Panc1 (cell line): ENCODE measurements at places on chromosomes 4 and X. TPM values are rescaled to one million over a fixed set of nuclear protein-coding genes. Genes with fewer than 3 reads are reported as not detected.

PCDH19 gene
- total RNA-seq = 0.08 TPM

ZNF41 gene
- total RNA-seq = 8.0 TPM

MAB21L2 gene
- total RNA-seq = not detected

ENOX2 gene
- 12.4 TPM for total RNA-seq

P2RY10 gene
- total RNA-seq = not detected

DOK7 gene
- total RNA-seq = 2.4 TPM

ZBTB33 gene
- total RNA-seq = 21.5 TPM

FRMD7 gene
- not detected for total RNA-seq

UGT2B7 gene
- not detected for total RNA-seq

GSX2 gene
- not detected for total RNA-seq

- no peak for DNase-seq
- H3K27me3 ChIP-seq = no peaks in the 10 kb centered on the region
- no peak overlapping the region for H3K4me3 ChIP-seq
- no peak overlapping the region for H3K27ac ChIP-seq
These were observed 71.2 kb downstream of the SLC10A7 start for GRCh38 chr4:146450524-146450923.

- H3K36me3 ChIP-seq = peaks cover 15% of the 10 kb centered on the region; the same call in 1 of the 2 replicates
- no peaks in the 10 kb centered on the region for H3K27me3 ChIP-seq
- H3K27ac ChIP-seq = no peak overlapping the region
- no peak for DNase-seq
- H3K4me1 ChIP-seq = no peaks in the 10 kb centered on the region
These were observed 19.7 kb downstream of the CENPI start for GRCh38 chrX:101117701-101118100.

DNA sequence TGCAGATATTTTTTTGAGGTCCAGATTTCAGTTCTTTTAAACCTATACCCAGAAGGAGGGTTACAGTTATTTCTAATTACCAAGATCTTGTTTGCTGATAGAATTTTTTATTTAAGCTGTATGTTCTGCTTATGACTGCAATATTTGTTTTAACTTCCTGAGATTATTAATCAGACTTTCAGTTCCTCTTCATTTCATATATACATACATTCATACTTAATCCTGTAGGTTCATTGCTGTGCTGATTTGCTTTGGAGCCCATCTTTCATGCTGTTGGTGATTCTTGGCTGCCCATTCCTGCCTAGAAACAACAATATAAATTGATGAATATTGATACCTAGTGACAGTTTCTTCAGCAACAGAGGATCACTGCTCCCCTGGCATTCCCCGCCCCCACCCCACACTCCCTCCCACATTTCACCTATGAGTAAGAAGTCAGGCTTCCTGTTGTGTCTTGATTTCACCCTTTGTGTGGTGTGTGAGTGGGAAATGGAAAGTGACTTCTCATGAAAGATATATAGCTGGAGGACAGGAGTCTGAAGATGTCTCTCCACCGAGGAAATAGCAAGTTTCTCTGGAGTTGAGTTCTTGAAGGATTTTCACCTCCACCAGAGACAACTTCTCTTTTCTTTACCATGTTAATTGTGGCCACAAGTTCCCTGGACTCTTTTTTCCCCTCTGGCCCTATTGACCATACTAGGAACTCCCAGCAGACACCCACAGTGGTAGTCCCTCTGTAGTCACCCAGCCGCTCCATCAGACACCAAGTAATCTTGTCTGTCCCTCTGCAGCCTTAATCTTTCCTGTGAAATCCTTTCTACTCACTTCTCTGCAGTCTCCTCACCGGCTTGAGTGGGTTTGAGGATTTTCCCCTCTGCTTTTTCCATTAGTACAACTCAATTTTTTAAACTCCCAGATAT is 118.4 kb downstream of the ASB9 start:
- H3K27me3 ChIP-seq = no peaks in the 10 kb centered on the region
- no peaks in the 10 kb centered on the region for H3K36me3 ChIP-seq
- H3K4me1 ChIP-seq = no peaks in the 10 kb centered on the region
- H3K4me3 ChIP-seq = no peak overlapping the region

- H3K4me1 ChIP-seq = no peaks in the 10 kb centered on the region
- no peaks in the 10 kb centered on the region for H3K27me3 ChIP-seq
- no peak overlapping the region for H3K4me3 ChIP-seq
- H3K27ac ChIP-seq = no peak overlapping the region
- no peak for DNase-seq
These were observed 845.2 kb downstream of the PCDH18 start for GRCh38 chr4:136687118-136687517.

GRCh38 chr4:110091434-110092140 is 106.8 kb downstream of the ELOVL6 start:
- H3K4me1 ChIP-seq = no peaks in the 10 kb centered on the region
- H3K36me3 ChIP-seq = no peaks in the 10 kb centered on the region
- no peaks in the 10 kb centered on the region for H3K27me3 ChIP-seq
- H3K4me3 ChIP-seq = no peak overlapping the region
- no peak overlapping the region for H3K27ac ChIP-seq

- H3K27ac ChIP-seq = peak overlapping the region; percentile 74
- peak overlapping the region; percentile 93 for H3K4me3 ChIP-seq
- no peaks in the 10 kb centered on the region for H3K27me3 ChIP-seq
- peaks cover 13% of the 10 kb centered on the region for H3K4me1 ChIP-seq
These were observed 1.1 kb upstream of the ATP11C start for GRCh38 chrX:139933904-139934303.

DNA sequence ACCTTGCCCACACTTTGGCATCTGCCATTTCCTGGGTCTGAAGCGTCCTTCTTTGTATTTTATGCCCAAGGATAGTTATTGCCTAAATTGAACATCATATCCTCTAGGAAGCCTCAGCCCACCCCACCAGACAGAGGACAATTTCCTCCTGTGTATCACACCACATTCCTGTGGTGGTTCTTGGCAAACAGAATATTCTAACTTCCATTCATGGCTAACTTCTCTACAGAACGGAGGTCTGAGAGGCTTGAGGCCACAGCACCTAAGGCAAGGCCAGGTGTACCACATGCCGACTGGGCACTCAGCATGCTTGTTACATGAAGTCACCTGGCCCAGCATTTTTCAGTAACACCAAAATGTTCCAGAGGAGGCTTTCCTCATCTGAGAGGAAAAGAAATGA is 42.4 kb downstream of the CD99L2 start:
- no peak overlapping the region; the same call in 1 of the 2 replicates for H3K27ac ChIP-seq
- H3K4me3 ChIP-seq = no peak overlapping the region
- no peaks in the 10 kb centered on the region for H3K36me3 ChIP-seq
- H3K27me3 ChIP-seq = no peaks in the 10 kb centered on the region
- no peaks in the 10 kb centered on the region for H3K4me1 ChIP-seq

GRCh38 chrX:135697601-135698000 is 15.8 kb upstream of the CT45A1 start:
- H3K27ac ChIP-seq = no peak overlapping the region
- no peaks in the 10 kb centered on the region for H3K4me1 ChIP-seq
- no peak overlapping the region for H3K4me3 ChIP-seq

- H3K4me1 ChIP-seq = no peaks in the 10 kb centered on the region
- no peak overlapping the region for H3K4me3 ChIP-seq
- DNase-seq = no peak
- H3K27me3 ChIP-seq = no peaks in the 10 kb centered on the region
- H3K36me3 ChIP-seq = peaks cover 18% of the 10 kb centered on the region
These were observed 65.9 kb upstream of the OGT start for GRCh38 chrX:71466979-71467523.

DNA sequence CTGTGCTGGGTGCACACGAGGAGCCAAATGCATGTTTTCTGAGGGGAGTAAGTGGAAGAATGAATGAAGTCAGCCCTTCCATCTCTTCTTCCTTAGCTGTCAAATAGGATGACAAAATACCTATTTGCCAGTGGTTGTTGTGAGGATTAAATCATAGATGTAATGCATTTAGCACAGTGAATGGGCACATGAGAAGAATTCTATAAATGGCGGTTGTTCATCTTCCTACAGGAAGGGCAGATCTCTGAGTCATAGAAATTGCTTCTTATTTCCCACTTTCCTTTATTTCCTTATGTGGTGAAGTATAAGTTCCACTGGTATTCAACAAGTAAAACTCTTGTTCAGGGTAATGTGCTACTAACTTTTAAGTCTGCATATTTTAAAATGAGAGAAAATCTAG is 83.1 kb downstream of the SORBS2 start:
- no peak for DNase-seq
- no peaks in the 10 kb centered on the region for H3K36me3 ChIP-seq
- H3K4me1 ChIP-seq = no peaks in the 10 kb centered on the region
- H3K27me3 ChIP-seq = no peaks in the 10 kb centered on the region; the same call in 1 of the 2 replicates
- H3K27ac ChIP-seq = no peak overlapping the region

DNA sequence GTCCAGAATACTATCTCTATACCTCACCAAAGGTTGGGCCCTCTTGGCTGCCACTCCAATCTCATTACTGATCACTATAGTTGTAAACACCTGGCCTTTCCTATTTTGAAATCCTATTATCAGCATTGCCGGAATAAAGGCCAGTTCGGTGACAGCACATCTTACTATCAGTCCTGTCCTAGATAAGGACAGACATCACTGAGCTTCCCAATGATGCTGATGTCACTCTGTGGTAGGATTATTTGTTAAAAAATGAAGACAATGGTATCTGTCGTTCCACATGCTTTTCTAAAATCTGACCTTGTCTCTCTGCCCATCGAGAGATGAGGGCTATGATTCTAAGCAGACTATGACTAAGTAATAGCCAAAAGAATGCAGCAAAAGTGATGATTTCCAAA is 260.4 kb downstream of the PDGFC start:
- no peaks in the 10 kb centered on the region for H3K4me1 ChIP-seq
- no peak overlapping the region for H3K27ac ChIP-seq
- DNase-seq = no peak
- H3K27me3 ChIP-seq = no peaks in the 10 kb centered on the region
- H3K4me3 ChIP-seq = no peak overlapping the region
- H3K36me3 ChIP-seq = no peaks in the 10 kb centered on the region

DNA sequence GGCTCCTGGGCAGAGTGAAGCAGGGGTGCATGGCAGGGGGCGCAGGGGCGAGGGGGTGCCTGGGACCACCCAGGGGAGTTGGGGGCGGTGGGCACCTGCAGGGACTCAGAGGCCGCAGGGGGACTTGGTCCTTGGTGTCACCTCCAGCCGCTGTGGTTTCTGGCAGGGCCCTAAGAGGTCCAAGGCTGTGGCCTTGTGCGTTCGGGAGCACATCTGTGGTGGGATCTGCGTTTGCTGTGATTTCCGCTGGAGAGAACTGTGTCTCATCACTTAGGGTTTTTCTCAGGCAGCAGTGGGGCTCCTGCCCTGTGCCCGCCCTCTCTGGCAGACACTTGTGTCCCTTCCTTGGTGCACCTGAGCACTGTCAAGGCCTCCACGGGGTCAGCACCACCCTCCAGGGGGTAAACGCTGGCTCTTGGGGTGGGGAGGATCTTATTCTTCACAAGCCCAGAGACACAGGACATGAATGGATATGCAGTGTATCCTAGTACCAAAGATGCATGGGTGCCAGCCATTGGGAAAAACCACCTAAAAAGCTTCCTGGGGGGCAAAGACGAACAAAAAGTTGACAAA is 66.5 kb downstream of the ACOX3 start:
- no peaks in the 10 kb centered on the region for H3K27me3 ChIP-seq
- no peak overlapping the region for H3K27ac ChIP-seq
- no peaks in the 10 kb centered on the region for H3K36me3 ChIP-seq
- H3K4me1 ChIP-seq = no peaks in the 10 kb centered on the region

DNA sequence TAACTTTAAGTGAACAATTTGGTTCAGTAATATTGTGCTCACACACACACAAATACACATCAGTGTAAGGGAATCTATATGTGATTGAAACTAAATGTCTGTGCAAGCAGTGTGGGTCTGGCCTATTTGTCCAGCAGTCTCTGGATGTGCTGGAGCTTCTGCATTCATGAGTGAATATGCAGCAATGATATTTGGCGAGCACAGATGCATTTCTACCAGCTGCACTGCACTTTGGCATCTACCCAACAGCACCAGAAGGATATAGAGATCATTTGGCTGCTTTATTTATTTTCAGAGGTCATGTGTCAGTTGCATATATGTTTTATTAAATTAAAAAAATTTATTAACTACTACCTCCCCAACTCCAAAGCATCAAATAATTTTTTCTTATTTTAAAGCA is 613.4 kb upstream of the NR3C2 start:
- H3K4me3 ChIP-seq = no peak overlapping the region
- DNase-seq = no peak

DNA sequence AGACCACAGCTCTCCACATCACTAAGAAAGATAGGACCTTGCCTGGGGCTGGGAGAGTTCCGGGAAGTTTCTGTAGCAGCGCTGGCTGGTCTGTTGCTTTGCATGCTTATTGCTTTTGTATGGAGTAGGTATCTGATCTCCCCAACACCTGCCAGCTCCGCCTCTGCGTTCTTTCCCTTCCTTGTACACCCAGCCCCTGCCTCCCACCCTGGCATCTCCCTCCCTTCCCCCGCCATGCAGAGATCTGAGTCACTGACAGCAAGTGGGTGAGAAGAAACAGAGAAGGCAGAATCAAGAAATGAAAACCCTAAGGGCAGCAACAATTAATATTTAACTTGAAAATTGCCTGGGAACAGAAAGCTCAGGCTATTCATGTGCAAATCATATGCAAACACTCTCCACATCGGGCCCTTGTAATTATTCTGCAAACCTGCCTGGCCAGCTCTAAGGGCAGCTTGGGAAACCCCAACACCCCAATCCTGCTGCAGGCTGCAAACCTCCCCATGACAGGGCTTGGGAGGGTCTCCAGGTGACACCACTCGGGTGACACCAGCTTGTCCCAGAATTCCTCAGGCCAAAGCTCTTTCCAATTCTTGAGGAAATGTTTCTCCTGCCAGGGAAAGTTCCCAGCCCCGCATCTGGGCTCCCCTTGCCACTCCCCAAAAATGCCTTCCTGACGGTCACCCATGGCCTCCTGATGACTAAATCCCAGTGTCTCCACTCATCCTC is 257.2 kb downstream of the FBXW7 start:
- H3K27me3 ChIP-seq = no peaks in the 10 kb centered on the region
- DNase-seq = no peak
- no peaks in the 10 kb centered on the region for H3K4me1 ChIP-seq
- no peak overlapping the region for H3K27ac ChIP-seq
- H3K4me3 ChIP-seq = no peak overlapping the region

GRCh38 chr4:1211891-1212545 is 36.9 kb downstream of the CTBP1 start:
- no peak for DNase-seq
- H3K27me3 ChIP-seq = no peaks in the 10 kb centered on the region
- no peak overlapping the region for H3K4me3 ChIP-seq
- no peaks in the 10 kb centered on the region for H3K36me3 ChIP-seq
- no peak overlapping the region for H3K27ac ChIP-seq

GRCh38 chr4:114998316-114998715 is 115.1 kb downstream of the NDST4 start:
- no peaks in the 10 kb centered on the region for H3K27me3 ChIP-seq
- no peak for DNase-seq
- H3K4me3 ChIP-seq = no peak overlapping the region
- no peaks in the 10 kb centered on the region for H3K36me3 ChIP-seq

DNA sequence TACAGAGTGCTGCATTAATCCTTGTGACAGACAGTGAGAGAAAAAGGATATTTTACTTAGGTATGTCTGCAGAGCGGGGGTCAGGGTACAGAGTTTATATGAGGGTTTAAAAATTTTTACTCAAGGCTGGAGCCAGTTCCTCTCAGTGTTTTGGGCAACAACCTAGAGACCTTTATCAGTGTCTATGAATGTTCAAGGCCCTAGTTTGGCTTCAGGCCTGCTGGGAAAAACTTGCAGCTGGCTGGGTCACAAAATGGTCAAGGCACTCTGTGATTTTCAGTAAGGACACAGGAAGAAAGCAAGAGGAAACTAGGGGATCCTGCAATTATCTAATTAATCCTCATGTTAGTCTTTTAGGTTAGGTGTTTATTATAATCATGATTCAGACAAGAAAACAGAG is 10.8 kb upstream of the C4orf54 start:
- DNase-seq = no peak
- H3K4me1 ChIP-seq = no peaks in the 10 kb centered on the region
- H3K36me3 ChIP-seq = no peaks in the 10 kb centered on the region
- no peak overlapping the region for H3K27ac ChIP-seq
- no peak overlapping the region for H3K4me3 ChIP-seq

GRCh38 chr4:74378573-74378972 is 13.6 kb downstream of the EREG start:
- no peaks in the 10 kb centered on the region for H3K27me3 ChIP-seq
- H3K4me3 ChIP-seq = no peak overlapping the region
- DNase-seq = no peak
